ENCODE measurements at places on chromosomes 11 and 22. TPM values are rescaled to one million over a fixed set of nuclear protein-coding genes. Genes with fewer than 3 reads are reported as not detected.

DNA sequence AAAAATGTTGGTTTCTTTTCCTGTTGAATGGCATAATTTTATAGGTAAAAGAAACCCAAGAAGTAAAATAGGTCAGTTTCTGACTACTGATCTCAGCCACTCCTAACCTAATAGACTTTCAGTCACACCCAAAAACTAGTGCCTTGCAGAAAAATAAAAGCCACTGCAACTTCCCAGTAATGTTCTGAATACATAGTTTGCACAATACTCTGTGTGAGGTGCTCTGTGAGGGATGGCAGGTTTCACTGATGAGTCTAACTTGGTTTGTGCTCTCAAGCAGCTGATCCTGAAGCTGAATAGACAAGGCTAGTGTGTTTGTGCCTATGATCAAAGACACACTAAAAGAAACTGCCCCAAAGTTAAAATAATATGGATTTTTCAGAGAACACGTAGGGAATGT lies 758.3 kb downstream of the NELL1 start:
- no peak for DNase-seq
- no peak overlapping the region for H3K4me3 ChIP-seq
- no peaks in the 10 kb centered on the region for H3K27me3 ChIP-seq
- no peak overlapping the region for H3K27ac ChIP-seq
- H3K4me1 ChIP-seq, result no peaks in the 10 kb centered on the region

The CNGA4 gene
- total RNA-seq, result not detected

DNA sequence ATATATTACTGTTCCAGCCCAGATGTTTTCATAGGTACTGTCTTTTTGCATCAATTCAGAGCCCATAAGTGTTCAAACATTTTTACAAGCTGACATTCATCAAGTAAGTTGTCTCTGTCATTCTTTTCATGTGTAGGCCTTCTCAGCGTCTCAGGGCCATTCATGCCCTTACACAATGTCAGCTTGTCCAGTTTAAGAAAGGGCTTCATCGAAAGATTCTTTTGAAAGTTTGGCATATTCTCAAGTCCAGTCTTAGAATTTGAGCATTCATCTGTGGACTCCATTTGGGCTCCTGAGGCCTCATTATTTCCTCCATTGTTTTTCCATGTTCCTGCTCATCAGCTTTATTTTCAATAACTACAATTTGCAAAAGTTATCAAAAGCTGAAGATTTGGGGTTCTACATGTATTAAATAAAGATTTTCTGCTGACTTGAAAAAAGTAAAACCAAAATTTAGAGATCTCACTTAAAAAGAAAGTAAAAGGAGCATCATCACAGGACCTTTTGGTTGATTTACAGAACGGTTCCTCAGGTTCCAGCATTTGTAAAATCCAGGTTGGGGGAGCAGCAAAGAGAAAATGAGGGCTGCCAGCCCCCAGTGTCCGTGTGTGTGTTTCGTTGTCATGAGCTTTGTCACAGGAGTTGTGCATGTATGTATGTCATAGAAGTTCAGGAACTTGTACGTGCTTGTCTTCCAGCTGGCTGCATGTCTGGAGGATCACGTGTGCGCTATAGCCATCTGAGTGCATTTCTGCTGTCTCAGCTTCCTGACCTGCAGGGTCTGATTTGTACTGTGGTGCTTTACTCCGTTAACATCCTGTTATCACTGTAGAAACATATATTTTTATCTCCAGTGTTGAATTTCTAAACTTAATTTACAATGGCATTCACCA lies 15.6 kb downstream of the MOV10L1 start:
- DNase-seq, result no peak
- no peaks in the 10 kb centered on the region for H3K36me3 ChIP-seq
- no peaks in the 10 kb centered on the region for H3K27me3 ChIP-seq
- peak overlapping the region; percentile 43 for H3K27ac ChIP-seq
- peaks cover 6% of the 10 kb centered on the region for H3K4me1 ChIP-seq

DNA sequence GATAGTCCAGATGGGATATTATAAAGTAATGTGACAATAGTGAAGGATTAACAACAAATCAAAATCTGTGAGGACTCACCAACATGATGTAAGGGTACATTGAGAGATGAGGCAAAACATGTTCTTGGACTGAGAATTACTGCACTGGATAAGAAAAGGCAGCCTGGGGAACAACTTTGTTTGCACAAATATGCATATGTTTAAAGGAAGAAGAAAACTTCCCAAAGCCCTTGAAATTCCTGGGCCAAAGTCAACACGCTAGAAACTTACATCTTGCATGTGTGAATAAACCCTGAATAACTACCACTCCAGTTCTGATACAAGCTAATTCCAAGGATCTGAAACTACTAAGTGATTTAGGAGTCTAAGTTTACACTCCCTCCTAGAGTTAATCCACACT lies 1.1 kb downstream of the OR52A5 start:
- no peak for DNase-seq
- no peaks in the 10 kb centered on the region for H3K36me3 ChIP-seq
- H3K27ac ChIP-seq, result no peak overlapping the region
- no peak overlapping the region for H3K4me3 ChIP-seq

- no peak overlapping the region for H3K4me3 ChIP-seq
- H3K27me3 ChIP-seq, result peaks cover 3% of the 10 kb centered on the region
- H3K4me1 ChIP-seq, result no peaks in the 10 kb centered on the region
- no peaks in the 10 kb centered on the region for H3K36me3 ChIP-seq
- no peak for DNase-seq
Measured at GRCh38 chr11:126925321-126926093, 75.1 kb downstream of the KIRREL3 start.

DNA sequence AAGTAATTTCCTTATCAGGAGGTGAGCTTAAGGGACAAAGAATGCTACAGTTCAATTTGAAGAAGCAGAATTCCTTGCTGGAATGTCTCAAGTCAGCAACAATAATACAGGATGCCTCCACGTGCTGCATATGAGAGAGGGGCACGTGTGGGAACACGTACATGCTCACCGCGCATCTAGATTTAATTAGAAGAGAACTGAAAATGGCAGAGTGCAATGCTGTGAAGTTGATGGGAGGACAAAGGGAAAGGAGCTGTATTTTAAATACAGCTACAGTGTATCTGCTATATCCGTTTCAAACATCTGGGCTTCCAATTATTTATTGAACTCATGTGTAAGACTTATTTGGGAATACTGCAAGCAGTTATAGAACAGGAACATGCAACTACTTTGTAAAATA lies 328.7 kb downstream of the SOX6 start:
- no peak overlapping the region for H3K4me3 ChIP-seq
- no peak overlapping the region for H3K27ac ChIP-seq
- H3K27me3 ChIP-seq, result no peaks in the 10 kb centered on the region
- DNase-seq, result no peak
- H3K36me3 ChIP-seq, result no peaks in the 10 kb centered on the region

DNA sequence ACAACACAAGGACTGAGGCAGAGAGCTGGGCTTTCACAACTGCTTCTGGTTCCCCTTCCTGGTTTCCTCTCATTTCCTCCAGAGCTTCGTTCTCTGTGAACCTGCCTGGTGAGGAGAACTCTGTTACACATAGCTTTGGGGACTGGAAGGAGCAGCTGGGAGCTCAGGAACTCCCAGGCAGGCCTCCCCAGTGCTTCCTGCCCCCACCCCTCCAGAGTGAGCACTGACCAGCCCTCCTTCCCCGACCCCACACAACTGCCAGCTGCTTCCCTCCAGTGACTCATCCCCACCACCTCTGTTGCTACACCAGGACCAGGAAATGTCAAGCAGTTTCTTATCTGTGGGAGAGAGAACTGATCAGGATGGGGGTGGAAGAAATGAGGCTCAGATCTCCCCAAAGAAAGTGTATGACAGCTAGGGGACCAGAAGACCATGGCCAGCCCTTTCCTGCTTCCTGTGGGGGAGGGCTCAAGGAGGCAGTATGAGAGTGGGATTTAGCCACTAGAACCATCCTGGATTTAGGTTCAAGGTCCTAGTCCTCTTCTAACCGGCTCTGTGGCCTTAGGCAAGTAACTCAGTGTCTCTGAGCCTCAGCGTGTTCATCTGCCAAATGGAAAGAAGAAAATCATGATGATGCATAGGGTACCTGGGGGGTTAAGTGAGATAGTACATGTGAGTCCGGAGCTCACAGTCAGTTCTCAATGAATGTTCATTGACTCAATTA lies 4.5 kb upstream of the TP53I11 start:
- no peak overlapping the region for H3K27ac ChIP-seq
- DNase-seq, result no peak
- peaks cover 8% of the 10 kb centered on the region for H3K4me1 ChIP-seq
- peaks cover 13% of the 10 kb centered on the region for H3K27me3 ChIP-seq

- no peaks in the 10 kb centered on the region for H3K36me3 ChIP-seq
- H3K4me3 ChIP-seq, result no peak overlapping the region
- H3K27ac ChIP-seq, result no peak overlapping the region
- no peaks in the 10 kb centered on the region for H3K27me3 ChIP-seq
Measured at GRCh38 chr11:28730336-28730735, 622.1 kb downstream of the METTL15 start.

GRCh38 chr11:61534933-61535839 lies 26.6 kb downstream of the LRRC10B start:
- H3K4me1 ChIP-seq, result no peaks in the 10 kb centered on the region
- H3K27me3 ChIP-seq, result peaks cover 8% of the 10 kb centered on the region
- H3K36me3 ChIP-seq, result no peaks in the 10 kb centered on the region
- H3K27ac ChIP-seq, result no peak overlapping the region

GRCh38 chr11:28488336-28488735 lies 380.1 kb downstream of the METTL15 start:
- no peak overlapping the region for H3K27ac ChIP-seq
- H3K36me3 ChIP-seq, result no peaks in the 10 kb centered on the region
- no peak for DNase-seq
- H3K4me1 ChIP-seq, result no peaks in the 10 kb centered on the region
- H3K4me3 ChIP-seq, result no peak overlapping the region
- H3K27me3 ChIP-seq, result no peaks in the 10 kb centered on the region

GRCh38 chr11:33874910-33875490 lies 16.9 kb downstream of the LMO2 start:
- peaks cover 1% of the 10 kb centered on the region for H3K4me1 ChIP-seq
- H3K36me3 ChIP-seq, result no peaks in the 10 kb centered on the region
- H3K27me3 ChIP-seq, result peaks cover 77% of the 10 kb centered on the region
- no peak overlapping the region for H3K4me3 ChIP-seq
- DNase-seq, result no peak

Measured in activated T-helper 2 cell treated with anti-CD3 and anti-CD28 coated beads, Interferon-gamma antibody, Interleukin-2, Interleukin-4, amounts not matched to agents 10 μg/mL and 5 μg/mL and 100 μg/mL, durations not matched to agents 14 hours and 24 hours and 36 hours (primary cell).